Stimulated activated CD8-positive, alpha-beta memory T cell treated with anti-CD3 and anti-CD28 coated beads, Interleukin-7, amount 100 ng/mL, for 1 hour (primary cell): ENCODE measurements at places on chromosomes 3 and 15.

- DNase-seq: no peak
These were observed 18.8 kb downstream of the TIPARP start for GRCh38 chr3:156693166-156693565.

GRCh38 chr3:127027061-127027735, 44.3 kb downstream of the PLXNA1 start:
- no peak for DNase-seq

GRCh38 chr3:183272791-183273190, 19.7 kb downstream of the B3GNT5 start:
- no peak for DNase-seq

DNA sequence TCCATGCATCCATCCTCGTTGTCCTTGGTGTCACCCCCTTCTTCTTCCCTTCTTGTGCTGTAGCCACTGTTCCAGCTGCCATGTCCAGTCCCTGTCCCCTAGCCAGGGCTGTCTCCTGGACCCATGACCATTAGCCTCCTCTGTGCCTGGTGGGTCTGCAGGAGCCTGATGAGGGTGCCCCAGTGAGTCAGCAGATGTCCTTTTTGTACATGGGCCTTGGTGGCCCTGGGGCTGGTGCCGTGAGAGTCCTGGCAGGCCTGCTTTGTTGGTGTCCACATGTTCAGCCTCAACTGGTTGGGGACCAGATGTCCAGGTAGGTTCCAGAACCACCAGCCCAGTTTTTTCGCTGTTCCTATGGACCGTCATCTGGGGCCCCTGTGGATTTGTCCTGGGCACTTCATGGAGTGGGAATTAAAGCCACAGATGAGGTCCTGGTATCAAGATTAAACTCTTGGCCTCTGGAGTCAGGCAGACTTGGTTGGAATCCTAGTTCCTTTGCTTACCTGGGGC, 66.1 kb downstream of the FBLN2 start:
- no peak for DNase-seq

DNA sequence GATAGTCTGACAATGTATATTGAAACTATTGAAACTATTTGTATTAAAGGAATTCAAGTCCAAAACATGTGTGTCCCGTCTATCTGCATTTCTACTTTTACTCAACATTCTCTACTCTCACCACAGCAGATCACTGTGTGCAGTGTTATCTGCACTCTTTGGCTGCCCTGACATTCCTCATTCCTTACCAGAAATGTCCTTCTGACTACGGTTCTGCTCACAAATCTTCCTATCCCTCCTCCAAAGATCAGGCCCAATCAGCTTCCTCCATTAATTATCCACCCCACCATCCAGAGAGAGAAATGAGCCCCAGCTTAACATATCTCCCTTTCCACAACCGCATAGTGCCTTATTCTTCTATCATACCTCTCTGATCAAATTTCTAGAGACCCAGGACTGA, 94.7 kb downstream of the TBL1XR1 start:
- no peak for DNase-seq

DNA sequence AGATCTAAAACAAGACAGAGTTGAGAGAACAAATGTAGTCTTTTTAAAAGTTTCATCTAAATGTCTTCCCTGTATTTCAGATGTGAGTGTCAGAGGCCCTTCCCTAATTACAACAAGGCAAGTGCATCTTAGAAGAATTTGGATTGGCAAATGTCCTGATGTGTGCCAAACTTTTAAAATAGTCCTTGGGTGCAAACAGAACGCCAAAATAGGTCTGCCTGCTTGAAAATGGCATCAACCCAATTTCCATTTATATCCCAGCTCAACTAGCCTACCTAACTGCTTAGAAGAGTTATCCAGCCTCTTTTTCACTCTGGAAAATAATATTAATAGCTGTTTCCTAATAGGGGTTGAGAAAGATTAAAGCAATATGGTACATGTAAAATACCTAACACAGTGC, 311.8 kb upstream of the ARRDC4 start:
- no peak for DNase-seq

DNA sequence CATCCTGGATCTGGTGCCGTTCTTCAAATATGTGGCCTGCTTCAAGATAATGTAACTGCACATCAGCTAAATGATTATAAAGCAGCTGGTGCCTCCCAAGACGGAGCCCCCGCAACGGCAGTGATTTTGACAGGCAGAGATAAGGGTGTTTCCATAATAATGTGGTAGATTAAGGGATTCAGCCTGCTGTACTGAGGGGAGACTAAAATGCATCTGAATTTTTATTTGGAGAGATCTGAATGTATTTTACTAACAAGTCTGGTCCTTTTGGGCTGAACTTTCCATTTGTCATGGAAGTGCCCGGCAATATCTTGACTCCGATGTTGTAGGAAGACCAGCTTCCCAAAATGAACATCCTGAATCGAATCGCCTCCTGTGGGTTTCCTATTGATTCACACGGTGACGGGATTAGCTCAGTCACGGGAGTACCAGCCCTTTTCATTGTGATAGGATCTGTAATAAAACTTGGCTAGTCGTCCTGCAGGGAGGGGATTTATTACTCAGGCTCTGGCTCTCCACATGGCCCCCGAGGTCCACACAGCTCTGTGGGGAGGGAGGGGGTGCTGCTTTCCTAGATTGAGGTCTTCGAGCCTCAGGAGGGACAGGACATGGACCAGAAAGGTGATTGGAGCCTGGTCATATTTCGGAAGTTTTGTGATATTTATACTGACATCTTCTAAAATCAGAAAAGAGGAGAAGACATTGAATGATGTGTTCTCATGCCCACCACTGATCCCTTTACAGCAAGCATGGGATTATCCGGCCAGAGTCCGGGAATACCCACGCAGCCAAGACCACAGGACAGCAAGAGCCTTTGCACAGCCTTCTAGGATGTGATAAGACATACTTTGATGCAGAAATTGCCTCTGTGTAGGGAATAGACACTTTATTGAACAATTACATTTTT, 2.5 kb upstream of the PCSK6 start:
- no peak for DNase-seq

DNA sequence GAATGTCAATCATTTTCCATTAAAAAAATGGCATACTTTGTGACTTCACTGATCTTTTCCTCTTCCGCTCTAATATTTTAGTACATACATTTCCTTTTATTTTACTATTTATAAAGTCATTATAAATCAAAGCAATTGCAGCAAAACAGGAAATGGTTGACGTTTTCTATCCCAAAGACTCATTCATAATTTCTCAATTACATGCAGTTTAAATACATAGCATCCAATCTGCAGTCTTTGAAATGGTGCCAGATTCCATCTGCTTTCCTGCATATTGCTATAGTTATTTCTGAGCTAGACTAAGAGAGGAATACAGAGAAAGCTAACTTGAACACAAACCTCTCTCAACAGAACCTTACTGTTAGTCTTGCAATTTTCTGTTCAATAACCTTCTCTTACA, 179.8 kb downstream of the ZPLD1 start:
- DNase-seq: no peak

- DNase-seq: no peak
These were observed 25.2 kb downstream of the TLE3 start for GRCh38 chr15:70072479-70072878.

GRCh38 chr3:22971497-22971896, 231.6 kb upstream of the UBE2E2 start:
- DNase-seq: no peak

- DNase-seq: no peak
These were observed 43.8 kb downstream of the ZNF710 start for GRCh38 chr15:90044916-90045371.

GRCh38 chr3:85483986-85484385, 525.2 kb downstream of the CADM2 start:
- DNase-seq: no peak

- DNase-seq: no peak
These were observed 112.7 kb upstream of the C3orf80 start for GRCh38 chr3:160112481-160112880.

- no peak for DNase-seq
These were observed 590 bp upstream of the TRIM71 start for GRCh38 chr3:32817257-32817557.

DNA sequence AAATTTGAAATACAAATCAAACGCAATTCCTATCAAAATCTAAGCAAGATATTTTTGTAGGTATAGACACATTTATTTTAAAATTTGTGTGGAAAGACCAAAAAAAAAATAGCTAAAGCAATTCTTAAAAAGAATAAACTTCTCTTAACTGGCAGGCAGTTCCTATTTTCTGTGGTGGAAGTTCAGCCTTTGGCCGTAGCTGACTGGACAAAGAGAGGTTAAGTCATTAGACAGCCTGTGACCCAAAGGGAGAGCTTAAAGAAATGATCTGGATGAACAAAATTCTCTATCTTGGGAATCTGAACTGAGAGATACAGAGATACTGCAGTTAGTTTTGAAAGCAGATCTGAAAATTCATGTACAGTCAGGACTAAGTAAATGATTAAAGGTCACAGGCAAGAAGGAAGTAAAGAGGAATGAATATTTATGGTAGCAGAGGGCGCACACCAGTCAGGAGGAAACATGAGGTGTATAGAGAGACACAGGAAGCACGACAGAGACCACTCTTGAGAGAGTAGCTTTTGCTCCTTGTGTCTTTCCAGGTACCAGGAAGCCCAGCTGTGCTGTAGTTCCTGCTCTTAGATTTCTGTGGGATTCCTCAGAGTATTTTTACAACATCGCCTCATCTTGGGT, 57.5 kb downstream of the TPRG1 start:
- no peak for DNase-seq

GRCh38 chr3:197305854-197306253, 7.4 kb upstream of the DLG1 start:
- no peak for DNase-seq

- DNase-seq: no peak
These were observed 153.4 kb downstream of the LMLN start for GRCh38 chr3:198113206-198114053.

GRCh38 chr3:129562803-129563202, 19.8 kb downstream of the H1-8 start:
- no peak for DNase-seq
